Progenitor cell of endocrine pancreas (in vitro differentiated cells): ENCODE measurements at places on chromosomes 11 and 22.

GRCh38 chr11:59810911-59811259 lies 307 bp upstream of the MRPL16 start:
- peak overlapping the region; percentile 97 for H3K27ac ChIP-seq
- H3K36me3 ChIP-seq: peaks cover 9% of the 10 kb centered on the region
- peak overlapping the region; percentile 94 for H3K4me3 ChIP-seq
- no peaks in the 10 kb centered on the region for H3K27me3 ChIP-seq
- peaks cover 24% of the 10 kb centered on the region for H3K4me1 ChIP-seq
- DNase-seq: no peak

DNA sequence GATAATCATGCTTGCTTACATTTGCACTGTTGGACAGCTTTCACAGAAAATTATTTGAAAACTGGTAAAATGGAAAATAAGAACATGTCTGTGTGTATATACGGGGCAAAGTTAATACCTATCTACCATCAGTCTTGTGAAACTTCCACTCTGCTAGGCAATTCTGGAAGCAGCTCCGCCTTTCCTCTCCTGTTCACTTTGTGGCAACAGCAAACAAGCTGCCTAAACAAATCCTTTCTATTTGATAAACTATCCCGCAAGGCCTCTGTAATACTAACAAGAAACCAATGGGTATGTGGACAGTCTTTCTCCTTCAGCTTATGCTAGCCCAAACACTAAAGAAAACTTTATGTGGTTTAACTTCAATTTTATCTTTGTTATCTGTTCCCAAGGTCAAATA lies 39.2 kb upstream of the RAPSN start:
- H3K27ac ChIP-seq: peak overlapping the region; percentile 15
- H3K4me3 ChIP-seq: no peak overlapping the region
- H3K27me3 ChIP-seq: no peaks in the 10 kb centered on the region

GRCh38 chr22:30340911-30341685 lies 14.4 kb upstream of the TBC1D10A start:
- peaks cover 25% of the 10 kb centered on the region for H3K36me3 ChIP-seq
- no peak overlapping the region for H3K4me3 ChIP-seq
- no peaks in the 10 kb centered on the region for H3K27me3 ChIP-seq
- DNase-seq: no peak
- H3K27ac ChIP-seq: no peak overlapping the region

DNA sequence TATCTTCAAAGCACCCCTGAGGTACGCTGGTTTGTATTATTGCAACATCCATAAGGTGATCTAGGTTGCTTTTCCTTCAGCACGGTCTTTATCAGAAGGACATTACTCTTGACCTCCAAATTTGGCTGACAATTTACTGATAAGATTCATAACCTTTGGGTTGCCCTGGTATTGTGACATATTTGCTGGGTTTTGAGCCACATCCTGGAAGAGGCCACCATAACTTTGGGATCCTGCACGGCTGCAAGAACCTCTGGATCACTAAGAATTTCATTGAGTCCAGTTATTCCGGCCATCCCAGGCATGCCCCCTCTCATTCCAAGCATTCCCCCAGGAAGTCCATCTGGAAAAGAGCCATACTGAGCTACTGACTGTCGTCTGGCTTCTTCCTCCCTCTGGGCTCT lies 6.5 kb upstream of the PLET1 start:
- no peak overlapping the region for H3K27ac ChIP-seq
- peaks cover 7% of the 10 kb centered on the region for H3K4me1 ChIP-seq
- no peak for DNase-seq
- H3K4me3 ChIP-seq: no peak overlapping the region
- no peaks in the 10 kb centered on the region for H3K36me3 ChIP-seq

DNA sequence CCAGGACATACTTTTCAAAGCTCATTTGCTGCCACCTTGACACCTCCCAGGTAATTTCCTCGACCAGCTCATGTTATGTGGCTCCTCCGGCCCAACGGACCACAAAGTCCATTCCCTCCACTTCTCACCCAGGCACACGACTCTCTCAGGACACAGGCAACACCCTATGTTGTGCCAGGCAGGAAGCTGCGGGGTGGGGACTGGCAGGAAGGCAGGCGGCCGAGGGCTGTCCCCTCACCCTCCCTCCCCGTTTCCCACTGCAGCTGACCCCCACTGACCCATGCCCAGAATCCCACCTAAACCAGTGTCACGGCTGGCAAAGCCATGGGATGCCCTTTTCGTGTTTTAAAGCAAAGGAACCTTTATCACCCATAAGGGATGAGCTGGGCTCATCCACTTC lies 20.8 kb downstream of the CELSR1 start:
- H3K36me3 ChIP-seq: peaks cover 4% of the 10 kb centered on the region
- H3K4me3 ChIP-seq: no peak overlapping the region

GRCh38 chr11:127074151-127074761 lies 73.7 kb upstream of the KIRREL3 start:
- H3K27me3 ChIP-seq: peaks cover 9% of the 10 kb centered on the region
- H3K27ac ChIP-seq: no peak overlapping the region
- H3K4me1 ChIP-seq: peaks cover 7% of the 10 kb centered on the region
- H3K4me3 ChIP-seq: no peak overlapping the region
- H3K36me3 ChIP-seq: no peaks in the 10 kb centered on the region

DNA sequence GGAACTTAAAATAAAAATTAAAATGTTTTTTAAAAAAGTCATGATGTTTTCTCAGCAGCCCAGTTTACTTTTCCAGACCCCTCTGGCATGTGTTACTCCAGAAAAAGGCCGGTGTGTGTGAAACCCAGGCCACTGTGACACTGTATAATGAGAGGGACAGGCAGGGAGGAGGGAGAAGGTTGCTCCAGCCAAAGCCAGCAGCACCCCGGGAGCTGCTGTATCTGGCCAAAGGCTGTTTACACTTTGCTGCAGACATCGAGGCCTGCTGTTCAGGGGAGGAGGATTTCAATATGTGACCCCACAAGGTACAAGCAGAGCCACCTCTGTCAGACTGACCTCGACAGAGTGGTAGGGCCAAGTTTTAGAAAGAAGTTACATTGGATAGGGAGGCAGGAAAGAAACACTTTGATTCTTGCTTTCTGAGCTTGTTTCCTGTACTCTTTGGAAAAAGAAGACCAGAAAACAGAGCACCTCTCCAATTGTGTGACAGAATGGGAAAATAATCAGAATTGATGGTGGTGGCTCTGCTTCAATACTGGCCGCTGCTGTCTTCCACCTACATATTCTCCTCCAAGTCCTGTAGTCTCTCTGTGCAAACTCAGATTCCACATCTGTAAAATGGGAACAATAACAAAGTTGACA lies 41.0 kb upstream of the CD44 start:
- H3K27me3 ChIP-seq: no peaks in the 10 kb centered on the region
- no peak overlapping the region for H3K4me3 ChIP-seq
- no peaks in the 10 kb centered on the region for H3K36me3 ChIP-seq
- H3K4me1 ChIP-seq: no peaks in the 10 kb centered on the region

DNA sequence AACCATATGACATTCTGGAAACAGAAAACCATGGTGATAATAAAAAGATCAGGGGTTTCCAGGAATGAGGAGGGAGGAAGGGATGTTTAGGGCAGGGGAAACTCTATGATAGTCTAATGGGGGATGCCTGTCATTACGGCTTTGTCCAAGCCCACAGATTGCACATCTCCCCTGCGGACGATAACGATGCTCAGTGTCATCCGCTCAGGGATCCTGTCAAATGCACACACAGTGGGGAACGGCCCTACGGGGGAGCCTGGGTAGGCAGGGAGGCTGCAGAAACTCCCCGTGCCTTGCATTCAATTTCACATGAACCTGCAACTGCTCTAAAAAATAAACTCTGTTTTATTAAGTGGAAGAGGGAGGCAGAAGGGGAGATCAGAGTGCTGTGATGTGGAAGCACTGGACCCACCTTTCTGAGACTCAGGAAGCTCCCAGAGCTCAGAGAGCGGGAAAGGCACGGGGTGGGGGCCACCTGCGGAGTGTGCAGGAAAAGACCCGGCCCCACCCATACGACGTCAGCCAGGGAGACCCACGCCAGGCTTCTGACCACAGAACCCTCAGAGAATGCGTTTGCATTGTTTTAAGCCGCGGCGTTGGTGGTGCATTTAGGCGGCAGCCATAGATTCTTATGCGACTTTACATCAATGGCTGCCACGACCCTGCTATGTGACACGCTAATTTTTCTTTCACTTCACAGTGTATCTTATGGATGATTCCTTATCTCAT lies 543.5 kb downstream of the BRD1 start:
- H3K27me3 ChIP-seq: peaks cover 28% of the 10 kb centered on the region
- no peaks in the 10 kb centered on the region for H3K36me3 ChIP-seq
- peaks cover 4% of the 10 kb centered on the region for H3K4me1 ChIP-seq
- no peak for DNase-seq
- H3K4me3 ChIP-seq: no peak overlapping the region
- H3K27ac ChIP-seq: no peak overlapping the region

DNA sequence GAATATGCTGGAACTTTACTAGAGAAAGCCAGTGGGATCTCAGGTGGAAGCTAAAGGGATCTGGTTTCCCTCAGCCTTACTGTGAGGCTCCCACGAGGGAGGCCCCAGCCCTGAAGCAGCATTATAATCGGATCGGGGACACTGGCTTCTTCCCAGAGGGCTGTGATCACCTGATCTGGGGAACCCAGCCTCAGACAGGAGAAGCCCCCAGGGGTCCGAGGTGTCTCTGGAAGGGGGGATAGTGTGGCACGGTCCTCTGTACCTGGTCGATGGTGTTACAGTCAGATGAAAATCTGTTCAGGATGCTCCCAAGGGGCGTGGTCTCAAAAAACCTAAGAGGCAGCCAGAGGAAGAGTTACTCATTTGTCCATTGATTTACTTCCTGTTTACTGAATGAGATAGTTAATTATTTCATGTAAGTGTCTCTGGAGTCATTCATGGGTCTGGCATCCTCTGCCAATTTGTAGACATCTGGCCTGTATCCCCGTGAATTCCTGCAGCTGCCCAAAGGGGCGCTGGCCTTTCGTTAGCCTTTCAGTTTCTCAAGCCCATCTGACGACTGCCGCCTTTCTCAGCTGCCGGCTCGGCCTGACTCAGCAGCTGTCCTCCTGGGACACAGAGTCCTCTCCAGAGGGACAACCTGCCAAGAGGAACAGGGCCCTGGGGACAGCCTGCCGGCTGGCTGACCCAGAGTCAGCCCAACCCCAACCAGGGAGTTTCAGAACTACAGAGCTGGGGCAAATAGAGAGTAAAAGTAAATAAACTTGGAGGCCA lies 17.0 kb upstream of the KCNJ11 start:
- peaks cover 4% of the 10 kb centered on the region for H3K4me1 ChIP-seq
- DNase-seq: no peak
- no peaks in the 10 kb centered on the region for H3K36me3 ChIP-seq

DNA sequence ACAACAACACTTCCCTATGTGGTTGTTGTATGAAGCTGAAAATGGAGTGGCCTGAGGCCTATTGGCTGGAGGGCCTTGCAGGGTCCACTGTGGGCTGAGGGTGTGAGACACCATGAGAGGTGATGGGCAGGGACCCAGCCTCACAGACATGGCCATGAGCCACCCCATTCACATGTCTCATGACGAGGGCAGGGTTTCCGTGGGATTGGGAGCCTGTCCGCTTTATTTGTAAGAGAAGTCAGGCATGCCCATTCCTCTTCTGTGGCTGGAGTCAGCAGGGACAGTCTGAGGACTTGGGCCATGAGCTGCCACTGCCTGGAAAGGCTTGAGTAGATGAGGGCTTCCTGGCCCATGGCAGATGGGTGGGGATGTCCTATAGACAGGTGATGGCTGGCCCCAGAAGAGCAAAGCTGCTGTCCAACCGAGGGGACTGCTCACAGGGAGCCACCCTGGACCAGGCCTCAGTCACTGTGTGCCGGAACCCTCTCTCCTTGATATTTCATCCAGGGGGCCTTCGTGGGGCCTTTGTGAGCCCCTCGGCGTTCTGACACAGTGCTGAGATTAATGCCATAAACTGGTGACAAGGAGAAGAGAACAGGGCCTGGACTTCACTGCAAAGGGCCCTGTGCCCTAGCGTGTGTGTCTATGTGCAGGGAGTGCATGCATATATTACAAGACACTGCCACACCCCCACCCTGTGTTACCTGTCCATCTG lies 971.9 kb downstream of the BRD1 start:
- H3K36me3 ChIP-seq: no peaks in the 10 kb centered on the region
- H3K4me3 ChIP-seq: no peak overlapping the region
- peaks cover 18% of the 10 kb centered on the region for H3K4me1 ChIP-seq
- H3K27ac ChIP-seq: no peak overlapping the region
- H3K27me3 ChIP-seq: peaks cover 63% of the 10 kb centered on the region

GRCh38 chr22:38270091-38270992 lies 2.5 kb downstream of the TMEM184B start:
- H3K4me1 ChIP-seq: peaks cover 23% of the 10 kb centered on the region
- DNase-seq: no peak

DNA sequence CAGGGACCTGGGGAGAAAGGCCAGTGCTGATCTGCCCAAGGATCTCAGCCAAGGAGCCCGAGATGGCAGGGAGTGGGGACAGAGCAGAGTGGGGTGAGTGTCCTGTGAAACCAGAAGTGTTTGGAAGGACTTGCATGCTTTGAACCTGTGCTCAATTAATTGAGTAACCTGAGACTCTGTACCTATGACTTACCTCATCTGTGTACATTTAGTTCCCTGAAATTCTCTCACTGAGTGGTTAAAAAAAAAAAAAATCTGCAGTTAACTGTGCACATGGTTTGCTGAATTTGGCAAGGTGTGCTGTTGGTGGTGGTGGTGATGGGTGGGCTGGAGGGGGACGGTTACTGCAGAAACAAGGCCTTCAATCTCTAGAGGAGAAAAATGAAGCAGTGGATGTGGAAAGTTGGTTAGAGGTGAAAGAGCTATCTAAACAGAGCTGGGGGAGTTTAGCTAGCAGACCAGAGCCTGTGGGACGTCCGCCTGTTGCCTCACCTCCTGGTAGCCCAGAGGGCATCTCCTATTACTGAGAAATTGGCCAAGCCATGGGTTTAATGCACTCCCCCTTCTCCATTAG lies 8.3 kb upstream of the SORL1-AS1 start:
- peaks cover 7% of the 10 kb centered on the region for H3K27me3 ChIP-seq
- H3K4me1 ChIP-seq: peaks cover 37% of the 10 kb centered on the region
- peak overlapping the region; percentile 84 for H3K27ac ChIP-seq
- H3K4me3 ChIP-seq: no peak overlapping the region

DNA sequence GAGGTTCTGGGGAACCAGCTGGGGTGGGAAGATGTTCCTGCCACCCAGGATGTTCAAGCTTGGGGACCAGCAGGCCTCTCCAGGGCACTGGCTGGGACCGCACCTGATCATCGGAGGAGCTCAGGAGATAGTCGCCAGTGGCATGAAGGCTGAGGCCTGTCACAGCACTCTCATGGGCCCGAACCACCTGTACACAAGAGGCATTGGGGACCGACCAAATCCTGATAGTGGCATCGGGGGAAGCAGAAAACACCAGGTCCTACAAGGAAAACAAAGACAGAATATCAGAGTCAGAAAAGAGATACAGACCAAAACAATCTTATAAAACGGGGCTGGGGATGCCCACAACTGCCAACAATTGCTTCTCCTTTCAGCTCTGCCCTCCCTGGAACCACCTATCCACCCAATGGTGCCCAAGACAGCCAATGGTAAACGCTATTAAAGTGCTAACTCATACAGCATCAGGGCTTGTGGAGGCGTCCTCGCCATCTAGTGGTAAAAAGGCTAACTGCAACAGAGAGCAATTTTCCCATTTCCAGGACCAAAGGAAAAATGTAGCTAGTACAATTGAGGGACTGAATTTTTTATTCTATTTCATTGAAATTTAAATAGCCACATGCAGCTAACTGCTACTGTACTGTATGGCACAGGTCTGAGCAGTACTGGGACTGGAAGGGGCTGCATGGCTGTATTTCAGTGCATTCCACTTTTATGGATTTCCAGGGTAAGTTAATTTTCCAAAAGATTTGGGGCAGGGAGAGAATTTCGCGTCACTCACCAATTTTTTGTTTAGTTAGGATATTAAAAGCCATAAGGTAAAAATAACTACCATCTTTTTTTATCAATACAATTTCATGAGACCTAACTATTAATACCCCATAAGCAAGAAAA lies 7.1 kb downstream of the PRPF19 start:
- DNase-seq: no peak
- H3K4me3 ChIP-seq: no peak overlapping the region
- no peak overlapping the region for H3K27ac ChIP-seq
